Stomach (tissue), 19 donors: ENCODE measurements at places on chromosomes 2 and 18. TPM values are rescaled to one million over a fixed set of nuclear protein-coding genes. Genes with fewer than 3 reads are reported as not detected.

The CD207 gene
- total RNA-seq: not detected

The SERPINB10 gene
- total RNA-seq: not detected

The CFAP65 gene
- total RNA-seq: not detected

The KRCC1 gene
- 22.6 TPM for total RNA-seq

The DOCK10 gene
- total RNA-seq: 33.8 TPM

The TEKT4 gene
- total RNA-seq: not detected

The ALPG gene
- total RNA-seq: not detected

The RPL31 gene
- total RNA-seq: 1,038 TPM

The FMNL2 gene
- 25.8 TPM for total RNA-seq

The TSPYL6 gene
- total RNA-seq: not detected

The EHD3 gene
- 1.7 TPM for total RNA-seq

The VWA3B gene
- total RNA-seq: 134 TPM

The NETO1 gene
- 1.2 TPM for total RNA-seq

The GALNT13 gene
- total RNA-seq: not detected

The ITGA6 gene
- total RNA-seq: 212 TPM

The LYG1 gene
- 2.6 TPM for total RNA-seq

The PLGLB2 gene
- not detected for total RNA-seq

The GKN2 gene
- total RNA-seq: 16.5 TPM

The SERPINB3 gene
- not detected for total RNA-seq

The PRKAG3 gene
- not detected for total RNA-seq

The ANKRD30B gene
- not detected for total RNA-seq
